ENCODE measurements at places on chromosomes 12 and 14.

DNA sequence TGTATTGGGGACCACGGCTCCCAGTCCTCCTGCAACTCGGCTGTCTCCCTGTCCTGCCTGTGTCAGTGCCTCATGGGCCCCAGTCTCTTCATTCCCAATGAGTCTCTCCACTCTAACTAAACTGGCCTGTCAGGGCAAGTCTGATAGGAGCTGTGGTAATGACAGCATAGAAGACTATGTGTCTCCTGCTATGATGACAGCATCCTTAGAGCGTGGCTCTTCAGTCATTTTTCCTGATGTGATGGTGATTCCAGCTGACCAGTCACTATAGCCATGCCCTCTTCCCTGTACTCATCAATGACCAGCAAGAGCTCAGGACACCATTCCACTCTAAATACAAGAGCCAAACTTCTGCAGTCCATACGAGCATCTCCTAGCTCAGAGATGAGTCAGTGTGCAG, 339.8 kb downstream of the PCNX1 start:
- DNase-seq = no peak

GRCh38 chr12:133130808-133131128, 341 bp downstream of the ZNF10 start:
- no peak for DNase-seq

GRCh38 chr14:100841066-100841760, 15.3 kb downstream of the MEG3 start:
- DNase-seq = no peak

- DNase-seq = no peak
These were observed 64.9 kb downstream of the SPRING1 start for GRCh38 chr12:116672842-116673516.

GRCh38 chr12:64518396-64518795, 66.5 kb downstream of the TBK1 start:
- DNase-seq = no peak

- DNase-seq = no peak
These were observed 4.5 kb downstream of the ETFBKMT start for GRCh38 chr12:31664038-31664437.

GRCh38 chr14:105019861-105020814, 745 bp downstream of the CDCA4 start:
- DNase-seq = no peak

- no peak for DNase-seq
These were observed 45.8 kb downstream of the ARL6IP4 start for GRCh38 chr12:123026094-123026853.

DNA sequence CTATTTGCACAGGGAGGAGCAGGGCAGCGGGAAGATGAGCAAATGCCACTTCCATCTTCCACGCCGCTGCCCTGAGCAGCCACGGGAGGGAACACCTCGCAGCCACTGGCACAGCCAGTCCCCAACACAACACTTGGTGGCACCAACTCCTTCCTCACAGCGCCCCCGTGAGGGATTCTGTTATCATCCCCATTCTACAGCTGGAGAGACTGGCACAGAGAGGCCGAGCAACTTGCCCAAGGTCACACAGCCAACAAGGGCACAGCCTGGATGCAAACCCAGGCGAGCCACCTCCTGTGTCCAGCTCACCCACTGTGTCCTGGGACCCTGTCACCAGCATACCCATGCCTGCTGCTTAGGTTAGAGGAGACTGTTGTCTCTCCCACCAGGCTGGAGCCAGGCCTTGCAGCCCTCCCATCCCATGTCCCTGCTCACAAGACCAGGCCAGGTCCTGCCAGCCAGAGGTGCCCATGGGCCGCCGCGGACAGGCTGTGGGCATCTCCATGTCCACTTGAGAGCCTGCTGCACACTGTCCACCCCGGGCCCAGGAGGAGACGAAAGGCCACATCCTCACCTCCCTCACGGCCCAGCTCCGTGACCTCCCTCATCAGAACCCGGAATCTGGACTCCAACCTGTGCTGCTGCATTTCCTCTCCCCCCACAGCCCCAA, 57.0 kb downstream of the NCOR2 start:
- DNase-seq = no peak
